MV-4-11 (cell line): ENCODE measurements at places on chromosomes 5 and 9.

GRCh38 chr9:103068753-103069152, 73.6 kb downstream of the CYLC2 start:
- no peak for DNase-seq

DNA sequence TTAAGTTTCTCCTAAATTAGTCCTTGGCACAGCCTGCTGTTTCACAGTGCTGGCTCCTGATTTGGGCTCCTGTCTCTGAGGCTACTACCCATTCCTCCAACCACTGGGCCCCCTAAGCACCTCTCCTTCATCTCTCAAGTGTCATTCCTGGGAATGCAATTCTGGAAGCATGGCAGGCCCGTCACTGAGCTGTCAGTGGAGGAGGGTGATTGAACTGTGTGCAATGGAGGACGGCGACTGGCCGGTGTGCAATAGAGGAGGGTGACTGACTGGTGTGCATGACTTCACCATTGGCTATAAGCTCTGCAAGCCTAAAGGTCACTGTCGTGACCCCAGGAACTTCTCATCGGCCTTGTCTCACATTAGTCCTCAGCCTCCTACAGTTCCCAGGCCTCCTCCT, 12.4 kb upstream of the IL17B start:
- no peak for DNase-seq

- no peak for DNase-seq
Observed at GRCh38 chr9:131461166-131461565, 41.6 kb upstream of the POMT1 start.

DNA sequence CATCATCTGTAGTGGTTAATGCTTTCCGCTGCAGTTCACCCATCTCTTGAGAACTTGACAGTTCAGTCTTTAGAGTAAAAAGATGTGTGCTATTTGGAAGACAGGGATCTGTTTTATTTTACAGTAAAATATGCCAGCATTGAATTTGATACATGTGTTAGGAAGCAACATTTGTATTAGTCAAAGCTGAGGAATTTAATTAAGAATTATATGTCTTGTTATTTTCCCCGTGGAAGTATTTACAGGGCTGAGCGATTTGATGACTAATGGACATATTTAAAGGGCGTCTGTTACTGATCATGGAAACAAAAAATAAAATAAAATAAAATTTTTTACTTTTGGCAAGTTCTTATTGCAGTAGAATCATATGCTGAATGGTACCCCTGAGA, 101.3 kb downstream of the PAM start:
- DNase-seq = no peak

DNA sequence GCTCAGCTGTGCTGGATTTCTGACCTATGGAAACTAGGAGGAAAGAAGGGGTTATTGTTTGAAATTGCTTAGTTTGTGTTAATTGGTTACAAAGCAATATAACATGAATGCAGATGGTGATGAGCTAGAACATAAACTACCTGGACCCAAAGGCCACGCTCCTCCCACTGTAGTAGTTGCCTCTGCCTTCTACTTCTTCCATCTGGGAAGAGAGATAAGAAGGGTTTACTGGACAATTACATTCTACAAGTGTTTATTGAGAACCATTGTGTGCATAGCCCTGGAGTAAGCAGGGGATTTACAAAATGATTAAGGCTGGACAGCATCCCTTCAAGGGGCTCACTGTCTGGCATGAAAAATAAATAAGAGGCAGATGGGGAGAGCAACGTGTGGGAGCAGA, 355.3 kb upstream of the TRPC7 start:
- no peak for DNase-seq

DNA sequence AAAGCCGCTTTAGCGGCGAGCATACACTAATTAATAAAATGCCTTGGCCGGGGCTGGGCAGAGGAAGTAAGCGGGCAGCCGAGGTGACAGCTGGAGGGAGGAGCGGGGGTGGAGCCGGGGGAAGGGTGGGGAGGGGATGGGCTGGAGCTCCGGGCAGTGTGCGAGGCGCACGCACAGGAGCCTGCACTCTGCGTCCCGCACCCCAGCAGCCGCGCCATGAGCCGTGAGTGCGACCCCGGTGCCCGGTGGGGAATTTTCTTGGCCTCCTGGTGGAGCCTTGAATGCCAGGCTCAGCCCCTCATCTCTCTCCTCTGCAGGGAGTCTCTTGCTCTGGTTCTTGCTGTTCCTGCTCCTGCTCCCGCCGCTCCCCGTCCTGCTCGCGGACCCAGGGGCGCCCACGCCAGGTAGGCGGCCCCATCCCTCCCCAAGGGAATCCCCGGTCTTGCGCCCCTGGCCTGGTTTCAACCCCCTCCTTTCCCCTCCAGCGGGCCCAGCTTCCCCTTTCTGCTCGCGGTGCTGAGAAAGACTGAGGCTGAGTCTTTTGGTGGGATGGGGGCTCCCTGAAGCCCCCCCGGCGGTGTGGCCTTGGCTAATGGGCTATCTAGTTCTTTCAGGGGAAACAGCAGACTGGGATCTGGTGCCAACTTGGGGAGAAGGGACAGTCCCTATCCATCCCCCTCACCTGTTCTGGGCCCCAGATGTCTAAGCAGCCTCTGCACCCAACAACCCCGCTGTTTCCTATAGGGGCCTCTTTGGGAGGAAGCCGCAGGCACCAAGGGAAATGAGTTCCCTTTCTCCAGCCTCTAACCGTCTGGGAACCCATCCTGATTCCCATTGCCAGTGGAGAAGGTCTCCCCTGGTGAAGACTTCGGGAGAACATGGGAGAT, at the start of gene PTGS1:
Gene PTGS1 (plus strand): TSS at position 156 of the 887 bp plus-strand sequence. CDS start 61 bp downstream, at position 217.
- peak; percentile 57 for DNase-seq

- DNase-seq = peak; percentile 68
Observed at GRCh38 chr9:38079461-38080031, 10.5 kb upstream of the SHB start.

DNA sequence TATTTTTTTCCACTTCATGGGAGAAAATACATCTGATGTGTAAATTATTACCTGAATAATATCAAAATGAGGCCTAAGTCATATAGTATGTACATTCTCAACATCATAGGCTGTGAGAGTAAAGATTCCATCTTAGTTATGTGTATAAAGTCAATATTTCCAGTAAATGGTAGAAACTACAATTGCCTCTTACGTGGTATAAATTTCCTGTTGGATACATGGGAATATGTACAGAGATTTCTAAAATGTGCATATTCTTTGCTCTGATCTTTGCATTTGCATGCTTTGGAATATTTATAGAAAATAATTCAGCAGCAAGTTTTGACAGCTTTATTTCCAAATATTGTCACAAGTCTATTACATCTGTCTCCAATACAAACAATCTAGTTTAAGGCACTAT, 78.8 kb downstream of the GABRB2 start:
- no peak for DNase-seq

DNA sequence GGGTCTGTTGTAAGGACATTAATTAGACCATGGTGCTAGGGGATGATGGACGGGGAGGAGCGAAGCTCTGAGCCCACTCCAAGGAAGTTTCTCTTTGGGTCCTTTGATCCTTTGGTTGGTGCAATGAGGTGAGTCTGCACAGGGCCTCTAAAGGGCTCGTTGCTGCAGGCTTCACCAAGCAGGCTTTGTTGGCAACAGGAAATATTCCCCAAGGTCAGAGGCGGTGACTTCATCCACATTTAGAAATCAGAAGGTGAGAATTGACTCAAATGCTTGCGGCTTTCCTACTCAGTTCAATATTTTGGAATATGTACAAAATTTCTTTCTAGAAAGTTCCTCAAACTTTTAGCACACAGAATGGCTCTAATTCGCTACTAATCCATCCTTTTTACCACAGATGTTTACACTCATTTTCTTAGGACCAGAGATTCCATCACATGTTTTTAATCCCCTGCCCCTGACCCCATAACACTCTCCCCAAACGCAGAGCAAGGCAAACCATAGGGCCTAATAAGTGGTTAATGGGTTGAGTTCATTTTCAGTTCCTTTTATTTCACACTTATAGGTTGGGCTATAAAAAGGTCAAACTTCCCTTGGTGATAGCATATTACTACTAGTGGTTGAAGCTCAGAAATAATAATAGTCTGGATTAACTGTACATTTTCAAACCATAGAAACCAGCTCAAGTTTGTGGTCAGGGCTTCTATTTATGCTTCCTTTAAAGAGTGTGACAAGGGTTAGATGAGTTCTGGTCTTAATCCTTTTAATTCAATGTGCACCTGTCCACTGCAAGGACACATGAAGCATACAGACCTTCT, 37.3 kb upstream of the TMEM252 start:
- DNase-seq = peak; percentile 63

DNA sequence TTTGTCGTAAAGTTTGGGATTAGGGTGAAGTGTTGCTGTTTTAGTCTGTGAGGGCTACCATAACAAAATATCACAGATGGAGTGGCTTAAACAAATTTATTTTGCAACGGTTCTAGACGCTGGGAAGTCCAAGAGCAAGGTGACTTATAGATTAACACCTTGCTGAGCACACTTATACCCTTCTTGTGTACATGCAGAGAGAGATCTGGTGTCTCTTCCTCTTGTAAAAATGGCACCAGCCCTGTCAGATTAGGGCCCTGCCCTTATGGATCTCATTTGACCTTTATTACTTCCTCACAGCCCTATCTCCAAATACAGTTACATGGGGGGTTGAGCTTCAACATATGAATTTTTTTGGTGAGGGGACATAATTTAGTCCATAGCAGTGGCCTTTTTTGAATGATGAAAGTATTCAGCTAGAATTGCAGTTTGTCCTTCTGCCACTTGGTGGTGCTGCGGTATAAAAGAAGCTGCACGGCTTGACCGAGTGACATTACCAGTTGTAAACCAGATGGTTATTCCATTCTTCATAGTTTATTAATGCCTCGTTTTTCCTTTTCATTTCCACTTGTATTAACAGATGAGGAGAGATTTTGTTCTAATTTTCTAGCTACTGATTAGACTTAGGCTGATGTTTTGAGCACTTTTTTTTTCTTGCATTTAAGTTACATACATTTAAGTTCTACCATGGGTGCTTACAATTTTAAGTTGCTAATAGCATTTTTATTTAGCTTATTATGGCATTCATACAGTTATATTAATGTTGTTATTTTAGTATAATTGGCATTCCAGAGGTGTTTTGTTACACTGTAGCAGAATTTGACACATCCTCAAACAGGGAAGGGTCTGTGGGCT, 19.4 kb downstream of the DCP2 start:
- peak; percentile 31 for DNase-seq
